ENCODE measurements at places on chromosomes 4 and X.

- DNase-seq = no peak
These were observed 15.9 kb downstream of the CCDC149 start for GRCh38 chr4:24896977-24897376.

DNA sequence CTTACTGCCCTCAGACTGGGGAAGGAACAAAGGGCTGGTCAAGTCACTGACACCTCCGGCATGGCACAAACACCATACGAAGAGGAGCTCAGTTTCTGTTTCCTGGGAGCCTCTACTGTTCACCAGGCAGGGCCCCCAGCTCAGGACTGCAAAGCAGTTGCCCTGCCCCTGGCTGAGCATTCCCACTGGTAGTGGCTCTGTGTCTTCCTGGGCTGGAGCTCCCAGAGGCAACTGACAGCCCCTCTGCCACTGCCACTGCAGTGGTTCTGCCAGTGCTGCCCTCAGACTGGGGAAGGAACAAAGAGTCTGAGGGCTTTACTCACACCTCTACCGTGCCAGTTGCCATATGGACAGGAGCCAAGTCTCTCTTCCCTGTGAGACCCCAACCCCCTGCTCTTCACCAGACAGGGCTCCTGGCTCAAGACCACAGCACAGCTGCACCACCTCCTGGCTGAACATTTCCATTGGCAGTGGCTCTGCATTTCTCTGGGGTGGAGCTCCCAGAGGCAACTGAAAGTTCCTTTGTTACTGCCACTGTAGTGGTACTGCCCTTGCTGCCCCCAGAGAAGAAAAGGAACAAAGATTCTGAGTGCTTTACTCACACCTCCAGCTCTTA lies 67.9 kb downstream of the SMARCA5 start:
- no peak for DNase-seq

GRCh38 chr4:7983296-7983695 lies 43.6 kb upstream of the AFAP1 start:
- no peak for DNase-seq

GRCh38 chrX:114272096-114272686 lies 311.7 kb upstream of the HTR2C start:
- DNase-seq = no peak

GRCh38 chr4:116866106-116866505 lies 219.3 kb downstream of the TRAM1L1 start:
- DNase-seq = peak; percentile 4

DNA sequence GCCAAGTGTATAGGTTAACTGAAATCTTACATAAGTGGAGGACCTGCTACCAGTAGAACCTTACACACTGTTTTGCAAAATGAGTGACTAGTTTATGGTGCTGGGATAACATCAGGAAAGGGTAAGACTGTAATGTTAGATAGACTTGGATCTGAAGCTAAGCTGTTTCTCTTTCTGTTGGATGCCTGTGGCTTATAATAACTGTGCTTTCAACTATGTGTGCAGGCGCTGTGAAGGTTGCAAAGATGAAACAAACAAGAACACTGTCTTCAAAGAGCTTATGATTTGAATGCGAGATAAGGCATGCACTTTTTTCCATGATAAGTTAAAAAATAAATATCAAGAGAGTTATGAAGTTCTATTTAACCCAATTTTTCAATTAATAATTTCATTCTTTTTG lies 34.5 kb upstream of the LCORL start:
- DNase-seq = no peak

DNA sequence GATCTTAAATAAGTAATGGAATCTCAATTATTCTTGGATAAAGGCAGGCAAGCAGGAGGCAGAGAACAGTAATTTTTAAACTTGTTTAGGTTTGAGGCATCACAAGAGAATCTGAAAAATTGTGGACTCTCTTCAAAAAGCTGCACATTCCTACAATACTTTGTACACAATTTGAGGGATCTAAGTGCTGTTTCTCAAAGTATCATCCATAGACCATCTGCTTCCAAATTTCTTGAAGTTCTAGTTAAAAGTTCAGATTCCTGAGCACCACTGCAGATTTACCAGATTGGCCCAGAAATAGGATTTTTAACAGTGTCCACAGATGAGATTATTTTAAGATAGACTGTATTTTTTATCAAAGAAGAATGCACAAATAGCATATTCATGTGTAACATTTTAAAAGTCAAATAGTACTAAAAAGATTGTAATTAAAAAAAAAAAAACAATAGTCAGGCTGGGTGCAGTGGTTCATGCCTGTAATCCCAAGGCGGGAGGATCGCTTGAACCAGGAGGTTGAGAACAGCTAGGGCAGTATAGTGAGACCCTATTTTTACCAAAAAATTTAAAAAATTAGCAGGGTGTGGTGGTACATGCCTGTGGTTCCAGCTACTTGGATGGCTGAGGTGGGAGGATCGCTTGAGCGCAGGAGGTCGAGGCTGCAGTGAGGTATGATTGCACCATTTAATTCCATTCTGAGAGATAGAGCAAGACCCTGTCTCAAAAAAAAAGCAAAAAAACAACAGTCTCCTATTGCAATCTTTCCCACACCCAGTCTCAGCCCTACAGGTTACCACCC lies 14.2 kb upstream of the FNIP2 start:
- DNase-seq = no peak

- DNase-seq = no peak
These were observed 197.1 kb downstream of the GLUD2 start for GRCh38 chrX:121244511-121244910.

DNA sequence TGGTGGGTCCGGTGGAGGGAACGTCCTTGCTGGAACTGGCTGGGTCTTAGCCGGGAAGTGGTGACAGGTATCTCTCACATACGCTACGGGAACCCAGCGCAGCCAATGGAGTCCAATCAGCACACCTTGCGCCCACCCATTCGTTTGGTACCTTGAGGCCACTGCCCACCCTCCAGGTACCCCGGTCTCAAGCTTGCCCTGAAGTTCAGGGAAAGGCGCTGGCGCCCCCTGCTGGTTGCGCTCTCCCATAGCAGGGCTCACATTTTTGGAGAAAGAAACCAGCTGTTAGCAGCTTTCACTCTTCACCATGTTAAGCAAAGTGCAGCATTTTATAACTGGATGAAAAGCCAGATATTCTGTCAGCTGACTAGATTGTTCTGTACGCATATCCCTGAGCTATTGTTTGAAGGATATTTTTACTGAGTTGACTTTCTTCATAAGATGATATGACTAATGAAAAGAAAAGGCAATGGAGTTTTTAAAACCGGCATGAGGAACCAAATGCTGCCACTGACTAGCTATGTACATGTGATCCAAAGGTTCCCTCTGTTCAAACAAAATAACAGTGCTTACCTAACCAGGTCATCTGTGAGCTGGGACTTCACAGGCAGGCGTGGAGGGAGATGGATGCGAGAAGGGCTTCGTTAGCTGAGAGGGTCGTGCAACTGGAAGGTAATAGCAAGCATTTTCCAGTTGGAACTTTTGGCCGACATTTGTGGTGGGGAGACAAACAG lies 43.7 kb downstream of the OTOP1 start:
- DNase-seq = peak; percentile 56

GRCh38 chr4:150972592-150972991 lies 42.5 kb downstream of the LRBA start:
- no peak for DNase-seq

DNA sequence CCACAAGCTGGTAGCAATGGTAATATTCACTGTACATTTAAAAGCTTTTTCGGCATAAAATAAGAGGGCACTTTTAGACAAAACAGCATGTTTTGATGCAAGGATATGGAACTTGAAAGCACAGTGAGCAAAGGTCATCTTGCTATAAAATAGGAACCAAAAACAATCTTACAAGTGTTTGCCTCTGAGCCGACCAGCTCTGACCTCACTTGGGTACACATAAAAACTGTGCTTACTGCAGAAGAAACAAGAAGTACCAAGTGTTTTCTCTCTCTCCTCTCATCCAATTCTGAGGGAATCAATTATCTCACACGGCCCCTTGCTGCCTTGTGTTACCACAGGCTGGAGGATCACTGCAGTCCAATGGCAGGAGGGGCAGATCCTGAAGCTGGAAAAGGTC lies 4.8 kb upstream of the IQSEC2 start:
- no peak for DNase-seq

- DNase-seq = no peak
These were observed 57.2 kb upstream of the MTMR1 start for GRCh38 chrX:150635952-150636351.

DNA sequence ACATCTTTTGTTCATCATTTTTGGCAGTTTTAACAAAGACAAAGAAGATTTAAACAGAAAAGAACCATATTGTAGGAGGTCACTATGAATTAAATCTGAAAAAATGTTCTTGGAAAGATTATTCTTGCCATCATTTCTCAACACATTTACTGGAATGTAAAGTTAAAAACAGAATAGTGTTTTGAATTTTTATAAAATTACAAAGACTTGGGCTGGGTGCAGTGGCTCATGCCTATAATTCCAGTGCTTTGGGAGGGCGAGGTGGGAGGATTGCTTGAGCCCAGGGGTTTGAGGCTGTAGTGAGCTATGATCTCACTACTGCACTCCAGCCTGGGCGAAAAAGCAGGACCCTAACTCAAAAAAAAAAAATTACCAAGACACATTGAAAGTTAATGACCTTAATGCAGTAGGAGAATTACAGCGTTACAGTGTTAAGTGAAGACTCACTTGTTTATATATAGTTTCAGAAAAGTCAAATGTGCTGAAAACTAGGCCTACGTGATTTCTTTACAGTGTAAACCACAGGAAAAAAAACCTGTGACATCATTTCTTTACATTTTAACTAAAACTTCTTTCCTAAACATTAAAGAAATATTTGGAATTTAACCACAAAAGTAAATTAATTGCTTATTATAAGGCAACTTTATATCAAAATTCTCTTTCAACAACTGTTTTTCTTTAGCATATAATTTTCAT lies 7.9 kb downstream of the FAM13A start:
- no peak for DNase-seq

GRCh38 chr4:183107891-183108459 lies 8.9 kb downstream of the WWC2 start:
- DNase-seq = no peak

DNA sequence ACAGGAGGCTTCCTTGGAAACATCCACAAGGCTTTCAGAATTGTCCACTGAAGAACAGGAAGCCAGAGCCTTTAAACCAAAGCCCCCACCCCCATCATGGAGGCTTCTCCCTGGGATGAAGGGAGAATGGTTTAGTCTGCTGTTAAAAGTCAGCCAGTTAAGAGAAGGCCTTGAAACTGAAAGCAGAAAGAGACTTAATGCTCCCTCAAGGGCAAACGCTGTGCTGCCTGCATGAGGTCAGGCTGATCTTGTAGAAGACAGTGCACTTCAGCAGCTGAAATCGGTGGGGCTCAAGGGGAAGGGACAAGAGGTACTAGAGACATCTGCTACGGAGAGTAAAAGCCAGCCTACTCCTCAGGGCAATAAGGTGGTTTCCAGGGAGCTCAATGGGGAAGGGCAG lies 69.0 kb downstream of the HPRT1 start:
- DNase-seq = no peak

GRCh38 chr4:26288355-26288909 lies 32.4 kb upstream of the RBPJ start:
- peak; percentile 9 for DNase-seq

DNA sequence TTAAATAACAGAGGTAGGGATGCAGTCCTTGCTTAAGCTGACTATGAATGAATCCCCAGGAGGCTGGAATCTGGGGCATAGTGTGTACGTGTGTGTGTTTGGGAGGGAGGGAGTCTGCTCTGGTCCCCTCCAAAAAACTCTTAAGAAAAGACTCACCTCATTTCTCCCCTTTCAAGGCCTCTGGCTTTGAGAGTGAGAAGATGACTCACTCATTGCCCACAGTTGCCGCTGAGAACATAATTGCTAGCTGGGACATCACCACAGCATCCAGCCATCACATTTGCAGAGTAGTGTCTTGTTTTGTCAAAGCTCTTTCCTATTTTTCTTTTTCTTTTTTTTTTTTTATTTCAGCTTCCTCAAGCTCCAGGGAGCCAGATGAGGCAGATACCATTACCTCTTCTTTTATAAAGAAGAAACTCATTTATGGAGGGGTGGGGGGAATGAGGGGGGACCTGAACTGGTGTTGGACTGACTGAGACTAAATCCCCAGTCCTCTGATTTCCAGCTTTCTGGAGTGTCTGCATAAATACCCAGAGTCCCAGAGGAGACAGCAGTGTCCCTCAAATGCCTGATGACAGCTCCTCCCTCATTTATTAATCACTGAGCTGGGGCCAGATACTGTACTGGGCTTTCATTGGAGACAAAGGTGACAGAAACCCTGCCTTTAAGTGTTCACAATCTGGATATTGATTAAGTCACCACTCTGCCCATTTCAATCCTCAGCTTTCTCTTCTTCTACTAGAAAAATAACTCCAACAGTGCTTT lies 61.9 kb upstream of the LAS1L start:
- DNase-seq = peak; percentile 3

GRCh38 chr4:99467887-99468286 lies 32.7 kb upstream of the ADH7 start:
- DNase-seq = no peak

- peak; percentile 88 for DNase-seq
These were observed 1.3 kb downstream of the SULT1E1 start for GRCh38 chr4:69858690-69859089.

DNA sequence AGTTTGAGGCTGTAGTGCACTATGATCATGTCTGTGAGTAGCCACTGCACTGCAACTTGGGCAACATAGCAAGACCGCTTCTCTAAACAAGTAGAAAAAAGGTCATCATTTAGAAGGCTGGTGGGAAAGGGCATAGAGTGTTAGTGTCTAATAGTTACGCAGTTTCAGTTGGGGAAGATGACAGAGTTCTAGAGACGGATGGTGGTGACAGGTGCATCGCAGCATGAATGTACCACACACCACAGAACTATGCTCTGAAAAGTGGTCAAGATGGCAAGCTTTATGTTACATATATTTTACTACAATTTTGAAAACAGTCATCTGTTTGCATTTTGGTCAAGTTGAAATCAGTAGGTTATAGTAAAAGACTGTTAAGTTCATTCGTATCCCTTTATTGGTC lies 23.7 kb upstream of the CLDN34 start:
- no peak for DNase-seq

DNA sequence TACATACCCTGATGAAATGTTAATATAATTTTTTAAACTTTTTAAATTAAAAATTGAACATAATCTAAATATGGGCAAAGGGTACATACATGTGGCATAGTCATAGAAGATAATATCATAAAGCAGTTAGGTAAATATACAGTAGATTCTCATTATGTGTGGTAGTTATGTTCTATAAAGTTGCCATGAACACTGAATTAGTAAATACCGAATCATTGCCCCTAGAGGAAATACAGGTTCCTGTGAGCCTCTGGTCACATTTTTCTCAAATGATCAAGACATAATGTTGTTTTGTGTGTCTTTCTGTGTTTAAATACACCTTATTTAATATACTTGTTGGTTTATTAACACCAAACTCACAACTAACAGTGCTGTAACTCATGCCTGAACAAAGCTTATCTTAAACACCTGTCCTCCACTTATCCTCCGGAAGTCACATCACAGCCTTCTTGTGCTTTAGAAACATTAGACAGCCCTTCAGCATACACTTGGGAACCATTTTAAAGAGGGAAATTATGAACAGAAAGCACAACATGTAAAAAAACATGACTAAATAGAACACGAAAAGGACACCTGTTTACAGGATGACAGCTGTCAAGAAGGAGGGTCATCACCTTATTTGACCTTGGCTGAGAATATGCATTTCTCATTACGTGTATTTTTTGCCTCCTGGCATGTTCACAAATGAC lies 169.4 kb upstream of the NAP1L5 start:
- DNase-seq = no peak

GRCh38 chr4:143514497-143514896 lies 995 bp downstream of the SMARCA5 start:
- DNase-seq = peak; percentile 90

GRCh38 chr4:8437281-8437680 lies 3.2 kb downstream of the ACOX3 start:
- DNase-seq = no peak

- DNase-seq = no peak
These were observed 126.0 kb downstream of the EMCN start for GRCh38 chr4:100391863-100392262.
